ENCODE measurements at places on chromosomes 4 and X.

GRCh38 chr4:94256144-94256783 is 48.6 kb downstream of the SMARCAD1 start:
- no peak for DNase-seq

GRCh38 chr4:156223985-156224384 is 270.3 kb upstream of the CTSO start:
- no peak for DNase-seq

GRCh38 chrX:53383376-53384076 is 38.9 kb downstream of the SMC1A start:
- no peak for DNase-seq

- no peak for DNase-seq
Observed at GRCh38 chr4:8171266-8171665, 12.7 kb upstream of the ABLIM2 start.

GRCh38 chrX:38552721-38553120 is 8.6 kb upstream of the TSPAN7 start:
- DNase-seq = no peak

All from right atrium auricular region (tissue), 2 donors.